Camera-type eye (tissue), 1 donor: ENCODE measurements at places on chromosomes 16 and 17. TPM values are rescaled to one million over a fixed set of nuclear protein-coding genes. Genes with fewer than 3 reads are reported as not detected.

The SLC16A11 gene
- 0.44 TPM for total RNA-seq

The ZNF652 gene
- 52.2 TPM for total RNA-seq

The MRPS23 gene
- total RNA-seq, result 21.9 TPM

The NECAB2 gene
- 7.3 TPM for total RNA-seq

The CHMP6 gene
- 26.3 TPM for total RNA-seq

The CACNA1G gene
- total RNA-seq, result 23.5 TPM

The CLN3 gene
- total RNA-seq, result 17.1 TPM

The ABCC11 gene
- total RNA-seq, result not detected

The LGALS9 gene
- total RNA-seq, result 7.1 TPM

The MYH8 gene
- total RNA-seq, result 63.4 TPM

The TBC1D3 gene
- total RNA-seq, result not detected

The KRT28 gene
- 0.27 TPM for total RNA-seq

The PARD6A gene
- total RNA-seq, result 6.8 TPM

The ABCA9 gene
- 12.8 TPM for total RNA-seq

The TMC5 gene
- 1.9 TPM for total RNA-seq

The TMIGD1 gene
- total RNA-seq, result not detected

The ZPBP2 gene
- not detected for total RNA-seq

The OR4D2 gene
- not detected for total RNA-seq

The VMO1 gene
- total RNA-seq, result 2.3 TPM

The PPM1E gene
- total RNA-seq, result 32.9 TPM

The SMIM22 gene
- not detected for total RNA-seq

The EME2 gene
- 16.1 TPM for total RNA-seq

The NLRC3 gene
- total RNA-seq, result 0.71 TPM

The FDXR gene
- total RNA-seq, result 4.1 TPM

The C16orf89 gene
- 1.2 TPM for total RNA-seq

The CHAD gene
- 1.4 TPM for total RNA-seq

The CSH1 gene
- not detected for total RNA-seq

The PTGES3L gene
- 4.0 TPM for total RNA-seq

The C1QTNF8 gene
- 0.22 TPM for total RNA-seq

The CAPNS2 gene
- total RNA-seq, result 6.1 TPM

The MPP2 gene
- total RNA-seq, result 24.1 TPM

The SKAP1 gene
- total RNA-seq, result 0.38 TPM

The INCA1 gene
- 1.3 TPM for total RNA-seq

The NOD2 gene
- total RNA-seq, result 2.3 TPM

The CFAP97D1 gene
- total RNA-seq, result not detected

The TLCD2 gene
- total RNA-seq, result 4.1 TPM

The MEIOB gene
- 0.60 TPM for total RNA-seq

The PDE6G gene
- 6.4 TPM for total RNA-seq

The GOSR1 gene
- 89.6 TPM for total RNA-seq

The ELMO3 gene
- 1.4 TPM for total RNA-seq

The PABPN1L gene
- 0.38 TPM for total RNA-seq
